ENCODE measurements at places on chromosomes 7 and 10. TPM values are rescaled to one million over a fixed set of nuclear protein-coding genes. Genes with fewer than 3 reads are reported as not detected.

The TSPAN12 gene
- total RNA-seq: 0.81 TPM

The MAT1A gene
- total RNA-seq: under 0.01 TPM

DNA sequence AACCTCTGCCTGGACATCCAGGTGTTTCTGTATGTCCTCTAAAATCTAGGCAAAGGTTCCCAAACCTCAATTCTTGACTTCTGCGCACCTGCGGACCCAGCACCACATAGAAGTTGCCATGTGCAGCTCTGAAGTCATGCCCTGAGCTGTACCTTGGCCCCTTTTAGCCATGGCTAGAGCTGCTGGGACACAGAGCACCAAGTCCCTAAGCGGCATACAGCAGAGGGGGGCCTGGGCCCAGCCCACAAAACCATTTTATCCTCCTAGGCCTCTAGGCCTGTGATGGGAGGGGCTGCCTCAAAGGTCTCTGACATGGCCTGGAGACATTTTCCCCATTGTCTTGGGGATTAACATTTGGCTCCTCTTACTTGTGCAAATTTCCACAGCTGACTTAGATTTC lies 14.6 kb downstream of the TMEM243 start:
- DNase-seq: no peak

- no peak for DNase-seq
These were observed 32.6 kb downstream of the PLAC9 start for GRCh38 chr10:80165173-80165572.
